Stimulated activated CD4-positive, alpha-beta T cell treated with anti-CD3 and anti-CD28 coated beads, Interleukin-12 subunit alpha, Interleukin-12 subunit beta, amount 100 ng/mL, for 24 hours (primary cell): ENCODE measurements at places on chromosomes 13 and 19.
A peak's percentile ranks its signal among the peaks of the same experiment; 100 is the strongest.

- no peak for DNase-seq
Measured at GRCh38 chr13:87675851-87676250, 4.7 kb downstream of the SLITRK5 start.

DNA sequence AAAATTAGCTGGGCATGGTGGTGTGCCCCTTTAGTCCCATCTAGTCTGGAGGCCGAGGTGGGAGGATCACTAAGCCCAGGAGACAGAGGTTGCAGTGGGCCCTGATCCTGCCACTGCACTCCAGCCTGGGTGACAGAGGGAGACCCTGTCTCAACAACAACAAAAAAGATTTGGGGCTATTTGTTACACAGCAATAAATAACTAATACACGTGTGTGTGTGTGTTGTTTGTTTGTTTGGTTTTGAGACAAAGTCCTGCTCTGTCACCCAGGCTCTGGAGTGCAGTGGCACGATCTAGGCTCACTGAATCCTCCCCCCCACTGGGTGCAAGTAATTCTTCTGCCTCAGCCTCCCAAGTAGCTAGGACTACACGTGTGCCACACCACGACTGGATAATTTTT lies 32.9 kb upstream of the FEM1A start:
- no peak for DNase-seq

- DNase-seq: no peak
Measured at GRCh38 chr19:10102787-10103236, 334 bp upstream of the ANGPTL6 start.

DNA sequence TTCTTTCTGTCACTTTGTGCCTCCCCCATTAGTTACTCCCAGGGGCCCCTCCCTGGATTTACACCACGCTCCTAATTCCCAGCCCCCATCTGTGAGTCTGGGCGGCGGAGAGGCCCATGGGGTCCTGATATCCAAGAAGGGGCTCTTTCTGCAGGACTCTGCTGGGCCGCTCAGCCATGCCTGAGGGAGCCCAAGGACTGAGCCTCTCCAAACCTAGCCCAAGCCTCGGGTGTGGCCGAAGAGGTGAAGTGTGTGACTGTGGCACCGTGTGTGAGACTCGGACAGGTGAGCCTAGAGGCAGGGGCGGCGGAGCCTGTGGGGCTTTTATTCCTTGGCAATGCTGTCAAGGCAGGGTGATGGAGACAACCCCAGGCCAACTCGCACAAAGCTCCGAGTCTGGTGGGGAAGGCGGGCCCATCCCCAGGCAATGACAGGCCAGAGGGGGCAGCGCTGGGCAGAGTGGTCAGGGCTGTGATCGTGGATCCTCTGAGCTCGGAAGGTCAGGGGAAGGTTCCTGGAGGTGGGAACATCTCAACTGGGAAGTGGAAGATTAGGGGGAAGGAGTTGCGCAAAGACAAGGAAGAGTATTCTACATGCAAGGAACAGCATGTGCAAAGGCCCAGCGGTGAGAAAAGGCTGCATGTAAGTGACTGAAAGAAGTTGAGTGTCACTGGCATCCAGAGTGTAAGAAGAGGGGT lies 1.6 kb downstream of the PLEKHG2 start:
- no peak for DNase-seq

DNA sequence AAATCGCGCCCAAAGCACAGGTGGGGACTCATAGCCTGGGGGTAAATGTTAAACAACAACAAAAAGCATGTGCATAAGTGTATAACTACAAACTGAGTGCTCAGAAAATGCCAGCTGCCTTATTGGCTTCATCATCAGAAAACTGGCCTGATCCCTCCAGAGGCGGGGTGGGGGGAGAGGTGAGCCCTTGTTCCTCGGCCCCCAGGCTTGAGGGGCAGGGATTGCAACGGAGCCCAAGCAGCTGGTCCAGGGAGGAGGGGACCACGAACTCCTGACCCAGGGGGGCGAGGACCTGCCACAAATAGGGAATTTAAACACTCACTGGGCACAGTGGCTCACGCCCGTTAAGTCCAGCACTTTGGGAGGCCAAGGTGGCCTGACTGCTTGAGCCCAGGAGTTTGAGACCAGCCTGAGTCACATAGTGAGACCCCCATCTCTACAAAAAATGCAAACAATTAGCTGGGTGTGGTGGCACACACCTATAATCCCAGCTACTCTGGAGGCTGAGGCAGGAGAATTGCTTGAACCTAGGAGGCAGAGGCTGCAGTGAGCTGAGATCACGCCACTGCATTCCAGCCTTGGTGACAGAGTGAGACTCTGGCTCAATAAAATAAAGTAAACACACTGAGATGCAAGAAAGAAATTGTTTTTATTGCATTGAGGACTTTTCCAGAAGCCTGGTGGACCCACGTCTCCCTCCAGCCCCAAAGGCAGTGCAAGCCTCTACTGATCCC lies 8.7 kb downstream of the SIRT6 start:
- DNase-seq: no peak

GRCh38 chr19:1243768-1244692 lies 2.5 kb downstream of the ATP5F1D start:
- peak; percentile 67 for DNase-seq

GRCh38 chr19:13039211-13039789 lies 44.0 kb downstream of the NFIX start:
- DNase-seq: no peak

DNA sequence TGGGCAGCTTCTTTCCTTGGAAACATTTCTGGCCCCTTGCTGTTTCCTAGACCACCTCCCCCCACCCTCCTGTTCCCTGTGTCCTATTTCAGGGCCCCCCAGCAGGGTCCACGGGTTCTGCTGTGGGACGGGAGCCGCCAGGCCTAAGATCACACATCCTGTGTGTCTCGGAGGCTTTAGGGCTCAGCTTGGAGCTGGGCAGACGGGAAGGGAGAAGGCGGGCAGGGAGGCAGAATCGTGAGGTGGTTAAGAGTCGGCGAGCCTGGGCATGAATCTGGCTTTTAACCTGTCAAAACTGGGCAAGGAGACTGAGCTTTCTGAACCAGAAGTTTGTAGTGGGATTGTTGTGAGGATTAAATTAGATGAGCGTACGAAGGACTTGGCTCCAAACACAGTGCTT lies 4.8 kb downstream of the KCNC3 start:
- no peak for DNase-seq

DNA sequence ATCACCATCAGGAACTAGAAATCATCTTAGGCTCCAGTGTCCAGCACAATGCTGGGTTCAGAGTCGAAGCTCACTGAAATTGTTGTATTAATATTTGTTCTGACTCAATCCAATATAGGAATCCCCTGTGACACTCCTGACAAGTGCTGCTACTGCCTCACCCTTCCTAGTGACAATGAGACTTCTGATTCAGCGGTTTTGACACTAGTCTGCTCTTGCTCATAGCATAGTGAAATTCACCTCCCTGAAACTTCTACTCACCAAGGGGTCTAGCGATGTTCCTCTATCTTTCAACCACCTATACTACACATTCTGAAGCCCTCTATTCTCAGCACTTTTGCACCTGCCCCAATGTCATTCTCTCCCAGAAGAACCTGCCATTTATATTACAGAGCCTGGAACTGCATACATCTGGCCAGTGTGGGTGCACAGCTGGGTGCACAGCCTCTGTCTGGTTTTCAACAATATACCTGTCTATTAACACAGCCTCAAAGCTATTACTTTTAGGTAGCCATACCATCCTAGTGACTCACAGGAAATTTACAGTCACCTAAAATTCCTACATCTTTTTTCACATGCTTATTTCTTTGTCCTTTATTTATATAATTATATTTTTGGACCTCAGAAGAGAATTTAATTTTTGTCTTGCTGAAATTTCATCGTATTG lies 88.3 kb downstream of the DOCK9 start:
- DNase-seq: no peak

DNA sequence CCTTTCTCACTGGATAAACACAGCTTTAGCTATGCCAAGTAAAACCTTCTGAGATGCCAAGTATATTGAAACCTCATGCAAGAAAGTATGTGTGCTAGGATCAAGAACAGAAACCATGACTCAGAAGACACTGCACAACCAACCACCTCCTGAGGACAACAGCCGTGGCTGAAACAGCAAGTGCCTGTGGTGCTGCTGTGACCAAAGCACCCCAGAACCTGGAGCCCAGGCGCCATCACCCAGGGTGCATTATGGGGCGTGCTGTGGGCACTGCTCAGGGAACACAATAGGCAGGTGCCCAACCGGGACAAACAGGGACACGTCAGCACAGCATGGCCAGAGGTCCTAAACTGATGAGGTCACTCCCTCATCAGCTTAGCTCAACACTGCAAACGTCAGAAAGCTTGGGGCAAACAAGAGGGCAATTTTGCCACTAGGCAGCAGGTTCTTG lies 101.3 kb upstream of the SLC15A1 start:
- DNase-seq: peak; percentile 19

GRCh38 chr19:40750058-40750873 lies at the start of gene ACTMAP:
ACTMAP (minus strand) TSS chr19:40750477; CDS start chr19:40749803, 674 bp downstream.
- peak; percentile 99 for DNase-seq

DNA sequence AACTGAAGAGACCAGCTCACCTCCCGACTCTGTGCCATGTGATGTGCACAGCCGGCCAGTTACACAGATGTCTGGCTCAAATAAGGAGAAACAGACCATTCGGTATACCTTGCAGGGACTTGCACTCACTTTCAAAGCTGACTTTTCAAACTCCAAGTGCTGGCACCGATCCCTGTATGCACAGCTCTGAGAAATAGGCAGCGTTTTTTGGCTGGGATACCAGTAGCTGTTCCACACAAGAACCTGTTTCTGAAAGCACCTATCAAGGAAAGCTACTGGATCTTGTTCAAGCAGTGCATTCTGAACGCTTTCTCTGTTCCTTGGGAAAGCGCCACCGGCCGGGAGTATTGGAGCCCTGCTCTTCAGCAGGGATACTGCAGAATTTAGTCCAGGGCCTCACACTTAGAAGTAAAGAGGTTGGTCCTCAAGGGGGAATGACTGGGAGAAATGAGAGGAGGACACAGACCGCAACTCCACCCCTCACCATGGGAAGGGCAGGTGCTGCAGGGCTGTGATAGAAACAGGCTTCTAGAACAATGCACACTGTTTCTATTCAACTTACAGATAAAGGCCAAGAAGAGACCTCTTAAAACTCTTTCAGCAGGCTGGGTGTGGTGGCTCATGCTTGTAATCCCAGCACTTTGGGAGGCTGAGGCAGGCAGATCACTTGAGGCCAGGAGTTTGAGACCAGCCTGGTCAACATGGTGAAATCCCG lies 53.6 kb upstream of the PABPC3 start:
- DNase-seq: no peak

GRCh38 chr19:30393046-30393445 lies 20.9 kb downstream of the ZNF536 start:
- no peak for DNase-seq

DNA sequence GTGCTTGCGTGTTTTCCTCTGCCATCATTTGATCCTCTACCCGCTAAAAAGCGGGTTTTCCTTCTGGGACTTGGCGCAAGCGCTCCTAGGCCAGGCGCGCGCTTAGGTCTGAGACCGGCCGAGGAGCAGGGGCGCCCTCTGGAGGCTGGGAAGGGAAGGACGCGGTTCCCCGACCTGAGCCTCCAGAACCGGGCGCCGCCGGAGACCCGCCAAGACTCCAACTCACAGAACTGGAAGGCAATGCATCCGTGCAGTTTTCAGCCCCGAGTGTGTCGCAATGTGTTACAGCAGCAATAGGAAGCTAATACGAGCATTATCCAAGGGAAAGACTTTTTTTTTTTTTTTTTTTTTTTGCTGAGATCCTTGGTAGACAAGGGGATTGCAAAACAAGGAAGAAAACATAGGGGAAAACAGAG lies 190.9 kb downstream of the COL4A1 start:
- peak; percentile 46 for DNase-seq

DNA sequence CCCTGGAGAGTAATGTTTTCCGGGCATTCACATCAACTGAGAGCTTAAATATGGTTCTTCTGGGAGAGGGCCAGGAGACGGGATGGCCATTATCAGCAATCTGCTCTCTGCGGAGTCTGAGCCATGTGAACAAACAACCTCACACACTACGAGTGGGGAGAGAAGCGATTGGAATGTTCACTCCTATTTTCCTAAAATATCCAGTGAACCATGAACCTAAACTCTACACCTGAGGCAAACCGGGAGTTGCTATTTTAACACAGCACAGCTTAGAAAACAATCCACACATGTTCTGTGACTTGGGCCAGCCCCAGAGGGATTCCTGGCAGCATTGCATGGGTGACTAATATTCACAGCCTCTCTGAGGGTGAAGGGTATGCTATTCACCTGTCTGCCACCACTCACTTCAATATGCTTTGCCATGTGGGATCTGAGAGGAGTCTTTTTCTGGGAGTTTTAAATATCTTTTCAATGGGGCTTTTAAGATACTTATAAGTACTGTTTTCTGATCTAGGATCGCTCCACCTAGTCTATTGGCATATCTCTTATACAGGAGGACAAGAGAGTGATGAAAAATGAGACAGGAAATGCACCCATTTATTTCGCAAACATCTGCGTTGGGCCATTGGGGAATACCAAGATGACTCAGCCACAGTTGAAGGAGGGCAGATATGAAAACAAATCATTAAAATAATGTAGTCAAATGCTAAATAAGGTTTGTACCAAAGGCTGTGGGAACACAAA lies 72.6 kb upstream of the SERP2 start:
- no peak for DNase-seq

DNA sequence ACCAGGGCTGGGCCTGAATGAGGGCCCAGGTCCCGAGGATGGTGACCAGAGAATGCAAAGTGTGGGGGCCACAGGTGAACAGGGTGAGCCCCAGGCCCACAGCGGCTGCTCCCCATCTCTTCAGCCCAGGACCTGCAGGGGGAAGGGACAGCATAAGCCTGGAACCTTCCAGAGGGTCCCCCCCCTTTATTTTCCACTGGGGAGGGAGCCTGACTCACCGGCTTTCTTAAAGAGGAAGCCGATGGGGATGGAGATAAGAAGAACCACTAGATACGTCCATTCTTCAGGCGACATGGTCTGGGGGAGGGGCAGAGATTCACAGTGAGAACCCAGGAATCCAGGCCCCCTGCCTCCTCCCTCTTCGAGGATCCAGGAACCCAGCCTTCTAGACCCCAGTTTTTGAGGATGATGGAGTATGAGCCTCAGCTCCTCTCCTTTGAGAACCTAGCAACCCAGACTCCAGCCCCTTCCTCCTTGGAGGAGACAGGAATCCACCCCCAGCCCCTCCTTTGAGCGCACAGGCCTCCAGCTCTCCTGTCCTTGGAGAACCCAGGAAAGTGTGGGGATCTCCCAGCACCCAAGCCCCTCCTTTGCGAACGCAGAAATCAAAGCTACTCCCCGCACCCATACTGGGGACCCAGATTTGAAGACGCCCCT lies 1.0 kb downstream of the MBOAT7 start:
- DNase-seq: peak; percentile 60

- no peak for DNase-seq
Measured at GRCh38 chr13:113919761-113920559, 53.9 kb downstream of the C13orf46 start.

GRCh38 chr13:99339736-99340397 lies 32.7 kb upstream of the GPR183 start:
- DNase-seq: no peak
